RCC 7860 (cell line): ENCODE measurements at places on chromosomes 4 and X.

DNA sequence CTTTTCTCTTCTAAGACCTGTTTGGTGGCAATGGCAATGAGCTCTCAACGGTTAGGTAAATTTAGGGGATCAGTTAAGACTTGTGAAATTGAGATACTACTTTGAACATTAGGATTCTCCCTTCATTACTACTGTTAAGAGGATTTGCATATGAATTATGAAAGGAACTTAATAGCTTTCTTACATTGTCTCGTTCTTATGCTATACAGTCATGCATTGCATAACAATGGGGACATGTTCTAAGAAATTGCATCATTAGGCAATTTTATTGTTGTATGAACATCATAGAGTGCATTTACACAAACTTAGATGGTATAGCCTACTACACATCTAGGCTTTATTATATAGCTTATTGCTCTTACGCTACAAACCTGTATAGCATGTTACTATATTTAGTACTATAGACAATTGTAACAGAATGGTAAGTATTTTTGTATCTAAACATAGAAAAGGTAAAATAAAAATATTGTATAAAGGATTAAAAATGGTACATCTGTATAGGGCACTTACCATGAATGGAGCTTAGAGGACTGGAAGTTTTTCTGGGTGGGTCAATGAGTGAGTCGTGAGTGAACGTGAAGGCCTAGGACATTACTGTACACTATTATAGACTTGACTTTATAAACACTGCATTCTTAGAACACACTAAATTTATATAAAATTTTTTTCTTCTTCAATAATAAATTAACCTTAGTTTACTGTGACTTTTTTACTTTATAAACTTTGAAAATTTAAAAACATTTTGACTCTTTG is 62.5 kb downstream of the PAQR3 start:
- no peak for DNase-seq

GRCh38 chrX:104342065-104342464 is 87.3 kb upstream of the ESX1 start:
- DNase-seq = no peak

DNA sequence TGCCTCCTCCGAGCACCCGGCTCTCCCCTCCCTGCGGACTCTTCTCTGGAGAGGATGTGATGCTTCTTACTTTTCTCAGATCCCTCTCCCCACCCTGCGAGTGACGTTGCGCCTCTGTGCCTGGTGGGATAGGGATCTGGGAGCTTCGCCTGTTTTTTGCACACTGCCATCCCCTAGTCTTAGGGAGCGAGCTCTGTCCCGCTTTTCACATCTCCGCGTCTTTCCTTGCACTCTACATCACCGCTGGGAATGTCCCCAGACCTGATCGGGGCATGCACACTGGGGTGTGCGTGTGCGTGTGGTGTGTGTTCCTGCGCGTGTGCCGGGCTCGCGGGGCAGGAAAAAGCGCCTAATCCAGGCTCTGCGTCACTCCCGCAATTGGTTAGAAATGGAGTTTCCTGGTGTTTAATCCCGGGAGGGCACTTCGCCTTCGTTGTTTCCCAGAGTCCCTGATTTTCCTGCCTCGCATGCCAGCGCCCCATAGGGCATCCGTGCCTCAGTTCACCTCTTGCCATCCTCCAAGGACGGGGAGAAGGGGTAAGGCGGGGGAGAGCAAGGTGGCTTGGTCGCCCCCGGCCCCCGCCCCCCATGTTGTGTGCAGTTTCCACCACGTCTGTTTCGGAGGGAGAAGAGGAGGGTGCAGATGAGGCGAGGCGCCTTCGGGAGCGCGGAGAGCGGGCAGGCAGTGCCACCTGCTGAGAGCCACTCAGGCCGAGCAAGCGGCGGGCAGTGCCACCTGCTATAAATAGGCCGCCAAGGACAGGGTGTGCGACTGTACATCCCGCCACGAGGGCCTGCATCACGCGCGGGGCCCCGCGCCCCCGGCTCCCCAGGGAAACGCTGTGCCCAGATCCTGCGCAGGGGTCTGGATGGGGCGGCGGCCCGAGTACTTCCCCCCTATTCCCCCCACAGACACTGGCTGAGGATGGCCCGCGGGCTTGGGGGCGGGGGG is 759 bp upstream of the TBC1D1 start:
- DNase-seq = no peak

DNA sequence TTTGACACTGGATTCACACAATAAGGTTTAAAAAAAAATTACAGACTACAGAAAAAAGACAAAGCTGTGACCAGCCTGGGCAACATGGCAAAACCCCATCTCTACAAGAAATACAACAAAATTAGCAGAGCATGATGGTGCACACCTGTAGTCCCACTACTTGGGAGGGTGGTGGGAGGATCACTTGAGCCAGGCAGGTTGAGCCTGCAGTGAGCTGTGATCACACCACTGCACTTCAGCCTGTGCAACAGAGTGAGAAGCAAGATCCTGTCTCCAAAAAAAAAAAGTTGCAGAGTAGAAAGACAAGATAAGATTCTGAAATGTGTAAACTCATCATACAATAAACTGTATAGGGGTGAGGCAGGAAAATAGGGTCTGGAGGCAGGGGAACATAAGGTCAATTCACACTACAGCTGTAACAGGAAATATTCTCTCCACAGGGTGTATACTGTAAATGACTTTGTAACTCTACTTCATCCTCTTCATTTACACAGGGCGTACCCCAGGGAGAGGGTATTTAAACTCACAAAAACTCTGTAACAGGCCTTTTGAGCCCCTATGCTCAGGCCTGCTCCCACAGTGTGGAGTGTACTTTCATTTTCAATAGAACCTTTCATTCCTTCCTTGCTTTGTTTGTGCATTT is 112.6 kb upstream of the MAPK10 start:
- DNase-seq = no peak

- no peak for DNase-seq
These were observed 58.0 kb upstream of the ABCG2 start for GRCh38 chr4:88216395-88216794.

- DNase-seq = no peak
These were observed 179.8 kb downstream of the OR13H1 start for GRCh38 chrX:131723646-131724045.

GRCh38 chr4:109648997-109649575 is 54.2 kb downstream of the CASP6 start:
- DNase-seq = no peak
